CD4-positive, CD25-positive, alpha-beta regulatory T cell (primary cell): ENCODE measurements at places on chromosomes 13 and 19. TPM values are rescaled to one million over a fixed set of nuclear protein-coding genes. Genes with fewer than 3 reads are reported as not detected.

Gene NACC1
- 25.4 TPM for total RNA-seq

Gene ADM5
- 1.7 TPM for total RNA-seq

Gene ZNF135
- total RNA-seq = 0.39 TPM

Gene ERICH4
- not detected for total RNA-seq

Gene FFAR2
- total RNA-seq = not detected

Gene ZNF221
- total RNA-seq = 0.67 TPM

Gene ZNF829
- 4.8 TPM for total RNA-seq

Gene MISP3
- 0.91 TPM for total RNA-seq

Gene HOMER3
- total RNA-seq = 3.6 TPM

Gene PCCA
- total RNA-seq = 14.8 TPM

Gene TMEM259
- total RNA-seq = 339 TPM

Gene CYP4F2
- total RNA-seq = not detected

Gene ARL11
- total RNA-seq = 0.17 TPM

Gene AP1M2
- not detected for total RNA-seq

Gene RNF126
- total RNA-seq = 124 TPM
